ENCODE measurements at places on chromosomes 16 and 17.

GRCh38 chr17:27341041-27341471 is 47.1 kb downstream of the WSB1 start:
- DNase-seq, result peak; percentile 35

DNA sequence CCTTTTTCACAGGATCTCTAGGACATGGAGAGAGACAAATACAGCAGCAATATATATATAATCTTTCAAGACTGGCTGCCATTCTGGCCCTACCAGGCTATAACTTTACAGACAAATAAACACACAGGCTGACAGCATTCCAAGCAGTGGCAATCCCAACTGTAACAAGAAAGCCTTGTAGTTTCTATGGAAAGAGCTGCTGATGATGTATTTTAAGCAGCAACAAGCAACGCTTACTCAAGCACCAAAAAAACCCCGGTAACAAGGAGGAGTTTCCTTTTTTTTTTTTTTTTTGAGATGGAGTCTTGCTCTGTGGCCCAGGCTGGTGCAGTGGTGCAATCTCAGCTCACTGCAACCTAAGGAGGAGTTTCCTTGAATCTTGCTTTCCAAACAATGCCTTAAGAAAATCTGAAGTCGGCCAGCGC is 23.2 kb downstream of the LSM12 start:
- no peak for DNase-seq

DNA sequence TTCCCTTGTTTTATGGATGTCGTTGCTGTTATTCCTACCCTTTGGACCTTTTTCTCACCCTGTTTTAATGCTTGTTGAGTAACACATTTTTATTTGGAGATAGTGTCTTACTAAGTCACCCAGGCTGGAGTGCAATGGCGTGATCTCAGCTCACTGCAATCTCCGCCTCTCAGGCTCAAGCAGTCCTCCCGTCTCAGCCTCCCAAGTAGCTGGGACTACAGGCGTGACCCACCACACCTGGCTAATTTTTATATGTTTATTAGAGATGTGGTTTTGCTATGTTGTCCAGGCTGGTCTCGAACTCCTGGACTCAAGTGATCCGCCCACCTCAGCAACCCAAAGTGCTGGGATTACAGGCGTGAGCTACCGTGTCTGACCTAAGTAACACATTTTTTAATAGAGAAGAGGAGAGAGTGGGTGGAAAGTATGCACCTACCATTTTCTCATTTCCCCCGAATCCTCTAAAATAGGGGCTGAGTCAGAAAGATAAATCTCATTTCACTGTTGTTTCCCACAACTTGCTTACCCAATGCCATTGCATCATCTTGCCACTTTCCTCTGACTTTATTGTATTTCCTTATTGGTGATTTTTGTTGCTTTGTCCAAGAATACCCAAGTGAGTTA is 7.0 kb downstream of the DHX40 start:
- no peak for DNase-seq

GRCh38 chr16:87742781-87743490 is 22.9 kb downstream of the KLHDC4 start:
- DNase-seq, result no peak

- peak; percentile 33 for DNase-seq
These were observed 227.6 kb upstream of the ASIC2 start for GRCh38 chr17:33520426-33521330.

GRCh38 chr17:49841548-49841947 is 6.3 kb downstream of the TAC4 start:
- DNase-seq, result no peak

- DNase-seq, result no peak
These were observed 378.1 kb downstream of the HAPSTR1 start for GRCh38 chr16:9469512-9469911.

Measured in cerebellar cortex (tissue), 1 donor.